ENCODE measurements at places on chromosomes 6 and 20.

GRCh38 chr6:10219510-10219909, 195.4 kb downstream of the TFAP2A start:
- no peak for DNase-seq

GRCh38 chr20:51412333-51412871, 130.1 kb downstream of the NFATC2 start:
- no peak for DNase-seq

- DNase-seq = no peak
Observed at GRCh38 chr6:139525415-139525814, 151.0 kb upstream of the CITED2 start.

GRCh38 chr6:110609101-110609500, 132.7 kb upstream of the SLC22A16 start:
- no peak for DNase-seq

- no peak for DNase-seq
Observed at GRCh38 chr6:116136933-116137340, 11.0 kb upstream of the COL10A1 start.

- DNase-seq = no peak
Observed at GRCh38 chr6:5569491-5569890, 308.2 kb downstream of the FARS2 start.

DNA sequence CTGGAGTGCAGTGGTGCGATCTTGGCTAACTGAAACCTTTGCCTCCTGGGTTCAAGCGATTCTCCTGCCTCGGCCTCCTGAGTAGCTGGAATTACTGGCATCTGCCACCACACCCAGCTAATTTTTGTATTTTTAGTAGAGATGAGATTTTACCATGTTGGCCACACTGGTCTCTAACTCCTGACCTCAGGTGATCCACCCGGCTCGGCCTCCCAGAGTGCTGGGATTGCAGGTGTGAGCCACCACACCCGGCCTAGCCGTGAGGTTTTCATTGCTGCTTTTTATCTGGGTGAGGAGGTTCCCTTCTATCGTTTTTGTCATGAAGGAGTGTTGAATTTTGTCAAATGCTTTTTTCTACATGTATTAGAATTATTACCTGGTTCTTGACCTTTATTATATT, 23.9 kb downstream of the SRC start:
- no peak for DNase-seq

DNA sequence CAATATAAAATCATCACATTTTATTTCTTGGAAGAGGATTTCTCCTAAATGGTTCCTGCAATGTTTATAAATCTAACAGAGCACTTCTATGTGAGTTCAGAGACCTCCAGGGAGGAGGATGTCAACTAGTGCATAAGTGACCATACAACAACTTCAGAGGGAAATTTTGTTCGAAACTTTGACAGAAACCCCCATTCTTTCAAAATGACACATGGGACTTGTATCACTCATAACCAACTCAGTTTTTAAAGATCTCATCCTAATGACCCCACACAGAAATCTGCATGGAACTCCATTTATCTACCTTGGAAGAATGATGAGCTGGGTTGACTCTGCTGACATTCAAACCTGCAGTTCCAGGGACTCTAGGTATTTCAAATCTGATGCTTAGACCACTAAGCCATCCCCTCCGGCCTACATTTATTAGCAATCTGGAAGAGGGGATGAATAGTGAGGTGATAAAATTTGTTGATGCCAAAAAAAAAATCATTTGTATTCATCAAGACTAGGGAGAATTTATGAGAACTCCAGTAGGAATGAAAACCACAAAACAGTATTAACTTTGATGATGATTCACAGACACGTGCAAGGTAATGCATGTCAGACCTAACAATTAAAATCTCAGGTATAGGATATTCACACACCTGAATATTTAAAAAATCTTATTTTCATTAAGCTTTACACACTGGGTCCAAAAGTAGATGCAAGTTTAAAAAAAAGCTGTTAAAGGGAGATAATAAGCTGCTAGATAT, 153.0 kb downstream of the REV3L start:
- no peak for DNase-seq

GRCh38 chr6:43940393-43941087, 170.5 kb downstream of the VEGFA start:
- no peak for DNase-seq

DNA sequence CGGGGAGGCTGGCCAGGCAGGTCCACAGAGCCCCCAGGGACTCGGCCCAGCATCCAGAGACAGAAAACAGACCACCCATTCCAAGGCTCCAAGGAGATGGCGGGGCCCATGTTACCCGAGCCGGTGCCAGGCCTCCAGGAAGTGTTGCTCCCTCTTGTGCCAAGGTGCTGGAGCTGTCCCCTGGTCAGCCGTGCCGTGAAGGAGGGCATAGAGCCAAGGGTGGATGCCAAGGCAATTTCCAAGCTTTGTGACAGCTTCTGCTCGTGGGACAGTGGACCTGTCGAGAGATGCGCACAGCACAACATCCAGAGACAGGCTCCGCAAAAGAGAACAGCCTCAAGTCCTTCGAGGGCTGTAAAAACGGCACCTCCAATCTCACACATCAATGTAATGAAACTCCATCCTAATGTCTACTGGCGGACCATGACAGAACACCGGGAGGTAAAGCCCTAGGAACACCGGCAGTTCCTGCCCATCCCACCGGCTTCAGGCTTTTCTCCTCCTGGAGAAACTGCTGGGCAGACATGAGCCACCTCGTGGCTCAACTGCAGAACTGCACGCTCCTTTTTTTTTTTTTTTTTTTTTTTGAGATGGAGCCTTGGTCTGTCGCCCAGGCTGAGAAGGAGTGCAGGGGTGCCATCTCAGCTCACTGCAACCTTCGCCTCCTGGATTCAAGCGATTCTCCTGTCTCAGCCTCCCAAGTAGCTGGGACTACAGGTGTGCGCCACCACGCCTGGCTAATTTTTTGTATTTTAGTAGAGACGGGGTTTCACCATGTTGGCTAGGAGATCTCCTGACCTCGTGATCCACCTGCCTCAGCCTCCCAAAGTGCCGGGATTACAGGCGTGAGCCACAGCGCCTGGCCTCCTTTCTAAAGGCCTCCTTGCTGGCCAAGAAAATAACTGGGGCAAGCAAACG, 30.9 kb upstream of the AVP start:
- peak; percentile 11 for DNase-seq

- no peak for DNase-seq
Observed at GRCh38 chr6:37517411-37517812, 17.7 kb upstream of the CCDC167 start.

GRCh38 chr20:55415567-55416142, 589.7 kb downstream of the CBLN4 start:
- no peak for DNase-seq

DNA sequence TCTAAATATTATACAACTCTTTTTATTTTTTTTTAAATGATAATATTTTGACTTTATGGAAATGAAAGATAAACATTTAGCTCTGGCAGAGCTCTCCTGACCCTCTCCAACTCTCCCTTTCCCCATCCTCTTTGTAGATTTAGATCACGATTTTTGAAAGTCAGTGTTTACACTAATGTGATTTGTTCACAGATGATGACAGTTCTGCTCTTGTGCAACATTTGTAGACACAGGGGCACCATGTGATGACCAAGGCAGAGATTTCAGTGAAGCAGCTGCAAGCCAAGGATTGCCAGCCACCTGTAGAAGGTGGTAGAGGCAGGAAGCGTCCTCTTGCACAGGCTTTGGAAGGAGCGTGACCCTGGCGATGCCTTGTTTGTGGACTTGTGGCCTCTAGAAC, 483.2 kb downstream of the QKI start:
- DNase-seq = no peak

- no peak for DNase-seq
Observed at GRCh38 chr6:44712353-44713111, 325.0 kb downstream of the CDC5L start.

DNA sequence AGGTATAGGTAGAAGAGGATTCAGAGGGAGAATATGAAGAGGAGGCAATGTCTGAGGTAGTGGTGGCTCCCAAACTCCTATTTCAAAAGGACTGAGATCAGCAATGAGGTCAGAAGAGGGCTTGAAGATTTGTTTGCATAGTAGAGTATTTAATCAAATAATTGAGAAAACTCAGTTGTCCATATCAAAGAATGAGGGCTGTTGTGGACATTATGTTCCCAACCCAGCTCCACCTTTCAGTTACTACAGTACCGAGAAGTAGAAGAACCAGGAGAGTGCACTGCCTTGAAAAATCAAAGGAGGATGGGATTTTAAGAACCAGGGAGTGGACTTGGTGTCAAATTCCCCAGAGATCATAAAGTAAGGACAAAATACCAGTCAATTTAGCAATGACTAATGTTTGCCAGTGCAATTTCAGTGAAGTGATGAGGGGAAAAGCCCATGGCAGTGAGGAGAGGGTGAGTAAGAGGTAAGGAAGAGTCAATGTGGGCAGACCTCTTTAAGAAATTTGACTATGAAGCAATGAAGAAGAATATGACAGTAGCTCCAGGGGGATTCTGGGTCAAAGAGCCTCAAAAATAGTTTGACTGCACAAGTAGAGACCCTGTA, 382.4 kb downstream of the PKHD1 start:
- no peak for DNase-seq

GRCh38 chr6:31293343-31293742, 21.5 kb upstream of the HLA-C start:
- peak; percentile 3 for DNase-seq

GRCh38 chr20:6623989-6624388, 143.5 kb upstream of the BMP2 start:
- DNase-seq = no peak

DNA sequence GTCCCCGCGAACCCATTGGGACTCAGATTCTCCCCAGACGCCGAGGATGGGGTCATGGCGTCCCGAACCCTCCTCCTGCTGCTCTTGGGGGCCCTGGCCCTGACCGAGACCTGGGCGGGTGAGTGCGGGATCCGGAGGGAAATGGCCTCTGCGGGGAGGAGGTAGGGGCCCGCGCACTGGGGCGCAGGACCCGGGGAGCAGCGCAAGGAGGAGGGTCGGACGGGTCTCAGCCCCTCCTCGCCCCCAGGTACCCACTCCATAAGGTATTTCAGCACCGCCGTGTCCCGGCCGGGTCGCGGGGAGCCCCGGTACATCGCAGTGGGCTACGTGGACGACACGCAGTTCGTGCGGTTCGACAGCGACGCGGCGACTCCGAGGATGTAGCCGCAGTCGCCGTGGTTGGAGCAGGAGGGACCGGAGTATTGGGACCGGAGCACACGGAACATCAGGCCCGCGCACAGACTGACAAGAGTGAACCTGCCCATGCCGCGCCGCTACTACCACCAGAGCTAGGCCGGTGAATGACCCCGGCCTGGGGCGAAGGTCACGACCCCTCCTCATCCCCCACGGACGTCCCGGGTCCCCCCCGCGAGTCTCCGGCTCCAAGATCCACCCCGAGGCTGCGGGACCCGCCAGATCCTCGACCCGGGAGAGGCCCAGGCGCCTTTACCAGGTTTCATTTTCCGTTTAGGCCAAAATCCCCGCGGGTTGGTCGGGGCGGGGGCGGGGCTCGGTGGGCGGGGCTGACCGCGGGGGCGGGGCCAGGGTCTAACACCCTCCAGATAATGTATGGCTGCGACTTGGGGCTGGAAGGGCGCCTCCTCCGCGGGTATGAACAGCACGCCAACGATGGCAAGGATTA, 15.7 kb upstream of the HLA-A start:
- DNase-seq = no peak

Data from fibroblast of skin of left quadriceps (primary cell).